ENCODE measurements at places on chromosomes 3 and 15.

DNA sequence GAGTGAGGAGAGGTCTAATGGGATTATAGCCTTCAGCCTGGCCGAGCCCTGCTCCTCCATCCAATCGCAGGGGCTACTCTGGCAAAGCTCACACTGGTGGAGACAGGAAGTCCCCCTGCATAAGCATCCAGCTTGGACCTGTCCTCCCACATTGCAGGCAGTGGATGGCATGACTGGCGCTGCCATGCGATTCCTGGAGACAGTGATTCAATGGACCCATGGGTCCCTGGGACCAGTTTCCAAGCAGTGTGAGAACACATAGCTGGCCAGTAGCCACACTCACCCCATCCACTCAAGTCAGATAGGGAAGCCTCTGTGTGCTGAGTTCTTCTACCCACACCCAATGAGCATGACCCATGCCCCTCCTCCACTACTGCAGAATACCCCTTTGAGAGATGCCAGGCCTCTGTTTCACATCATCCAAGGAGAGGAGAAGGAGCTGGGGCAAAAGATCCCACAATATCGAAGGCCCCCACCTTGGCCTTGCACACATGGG, 18.1 kb upstream of the POC1A start:
- DNase-seq = no peak

GRCh38 chr3:54198556-54198955, 76.2 kb downstream of the CACNA2D3 start:
- DNase-seq = no peak

GRCh38 chr3:154191520-154191919, 70.3 kb downstream of the ARHGEF26 start:
- no peak for DNase-seq

GRCh38 chr3:28595372-28595771, 246.7 kb upstream of the AZI2 start:
- DNase-seq = no peak

Data from hematopoietic multipotent progenitor cell treated with erythropoietin and hydrocortisone succinate and interleukin-3 and kit ligand, for 15 days (in vitro differentiated cells).